Activated CD8-positive, alpha-beta T cell treated with anti-CD3 and anti-CD28 coated beads, Interleukin-2, amount 10 ng/mL, durations not matched to agents 7 days and 5 days (primary cell): ENCODE measurements at places on chromosomes 1 and 21.

DNA sequence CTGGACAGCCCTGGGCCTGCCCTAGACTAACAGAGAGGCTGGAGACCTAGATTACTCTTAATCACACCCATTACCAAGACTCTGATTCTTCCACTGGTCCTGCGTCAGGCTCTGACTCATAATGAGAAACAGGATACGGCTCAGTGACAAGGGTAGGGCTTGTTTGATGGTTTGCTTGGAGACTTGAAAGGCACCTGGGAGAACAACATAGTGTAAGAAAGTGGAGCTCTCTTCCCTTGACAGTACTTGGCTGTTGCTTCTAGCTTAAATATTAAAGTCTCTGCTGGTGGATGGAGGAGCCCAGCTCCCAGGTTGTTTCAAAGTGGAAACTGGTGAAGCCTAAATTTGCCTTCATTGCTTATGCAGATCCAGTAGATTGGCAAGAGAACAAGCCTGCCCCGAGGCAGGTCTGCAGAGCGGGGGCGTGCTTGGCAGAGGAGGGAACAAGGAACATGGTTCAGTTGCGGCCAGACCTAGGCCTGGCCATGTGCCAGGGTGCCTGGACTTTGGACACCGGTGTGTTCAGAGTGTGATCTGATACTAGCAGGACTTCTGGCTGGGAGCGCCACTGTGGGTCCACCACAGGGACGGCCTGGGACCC, 480.6 kb downstream of the CAMTA1 start:
- DNase-seq, result no peak

DNA sequence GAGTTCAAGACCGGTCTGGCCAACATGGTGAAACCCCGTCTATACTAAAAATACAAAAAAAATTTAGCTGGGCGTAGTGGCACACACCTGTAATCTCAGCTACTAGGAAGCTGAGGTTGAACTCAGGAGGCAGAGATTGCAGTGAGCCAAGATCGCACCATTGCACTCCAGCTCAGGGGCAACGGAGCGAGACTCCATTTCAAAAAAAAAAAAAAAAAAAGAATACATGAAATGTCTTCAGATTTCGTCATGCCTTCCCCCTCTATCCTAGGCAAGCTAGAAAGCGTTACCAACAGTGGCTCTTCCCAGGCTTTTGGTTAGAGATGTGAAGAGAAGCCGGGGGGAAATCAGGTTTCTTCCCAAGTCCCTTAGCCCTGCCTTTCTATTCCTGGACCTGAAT, 3.6 kb downstream of the TFF1 start:
- no peak for DNase-seq

GRCh38 chr1:230516889-230517288, 90.8 kb upstream of the PGBD5 start:
- no peak for DNase-seq

GRCh38 chr1:30166174-30166573, 557.2 kb downstream of the MATN1 start:
- DNase-seq, result no peak

- DNase-seq, result no peak
Measured at GRCh38 chr1:82154219-82154970, 353.7 kb downstream of the ADGRL2 start.

DNA sequence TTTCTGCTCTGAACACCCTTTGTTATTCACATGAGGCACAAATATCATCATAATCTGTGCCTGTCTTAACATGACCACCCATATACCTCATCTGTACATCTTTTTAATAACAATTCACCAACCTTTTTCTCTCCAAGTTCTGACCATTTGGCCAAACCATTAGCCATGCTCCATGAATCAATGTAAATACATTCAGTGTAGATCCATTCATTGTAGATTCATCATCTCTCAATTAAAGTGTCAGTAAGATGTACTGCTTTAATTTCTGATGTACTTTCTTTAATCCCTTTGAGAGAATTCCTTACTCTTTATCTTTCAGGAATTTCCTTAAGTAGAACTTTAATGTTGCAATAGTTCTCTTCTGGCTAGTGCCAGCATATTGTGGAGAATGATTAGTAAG, 126.2 kb upstream of the LRRC7 start:
- no peak for DNase-seq

- no peak for DNase-seq
Measured at GRCh38 chr1:211320980-211321379, 5.7 kb upstream of the TRAF5 start.

GRCh38 chr1:109641861-109642260, 14.0 kb upstream of the GSTM4 start:
- DNase-seq, result peak; percentile 18

DNA sequence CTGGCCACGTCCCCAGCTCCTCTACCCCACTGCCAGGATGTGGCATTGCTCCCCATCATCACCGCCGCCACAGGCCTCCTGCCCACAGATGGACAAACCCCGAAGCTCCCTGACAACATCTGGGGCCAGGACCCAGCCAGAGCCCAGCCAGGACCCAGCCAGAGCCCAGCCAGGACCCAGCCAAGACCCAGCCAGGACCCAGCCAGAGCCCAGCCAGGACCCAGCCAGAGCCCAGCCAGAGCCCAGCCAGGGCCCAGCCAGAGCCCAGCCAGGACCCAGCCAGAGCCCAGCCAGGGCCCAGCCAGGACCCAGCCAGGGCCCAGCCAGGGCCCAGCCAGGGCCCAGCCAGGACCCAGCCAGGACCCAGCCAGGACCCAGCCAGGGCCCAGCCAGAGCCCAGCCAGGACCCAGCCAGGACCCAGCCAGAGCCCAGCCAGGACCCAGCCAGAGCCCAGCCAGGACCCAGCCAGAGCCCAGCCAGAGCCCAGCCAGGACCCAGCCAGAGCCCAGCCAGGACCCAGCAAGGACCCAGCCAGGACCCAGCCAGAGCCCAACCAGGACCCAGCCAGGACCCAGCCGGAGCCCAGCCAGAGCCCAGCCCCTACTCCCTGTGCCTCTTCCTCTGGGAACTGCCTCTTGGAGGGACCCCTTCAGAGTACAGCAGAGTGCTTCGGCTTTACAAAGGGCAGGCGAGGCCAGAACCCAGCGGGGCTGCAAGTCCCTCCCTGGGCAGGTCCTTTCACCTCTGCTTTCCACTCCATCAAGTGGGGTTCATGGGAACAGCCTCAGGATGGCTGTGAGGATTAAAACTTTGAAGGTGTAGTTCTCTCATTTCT, 43.7 kb downstream of the DISP3 start:
- DNase-seq, result no peak

- DNase-seq, result no peak
Measured at GRCh38 chr1:22207511-22208267, 64.8 kb upstream of the WNT4 start.

DNA sequence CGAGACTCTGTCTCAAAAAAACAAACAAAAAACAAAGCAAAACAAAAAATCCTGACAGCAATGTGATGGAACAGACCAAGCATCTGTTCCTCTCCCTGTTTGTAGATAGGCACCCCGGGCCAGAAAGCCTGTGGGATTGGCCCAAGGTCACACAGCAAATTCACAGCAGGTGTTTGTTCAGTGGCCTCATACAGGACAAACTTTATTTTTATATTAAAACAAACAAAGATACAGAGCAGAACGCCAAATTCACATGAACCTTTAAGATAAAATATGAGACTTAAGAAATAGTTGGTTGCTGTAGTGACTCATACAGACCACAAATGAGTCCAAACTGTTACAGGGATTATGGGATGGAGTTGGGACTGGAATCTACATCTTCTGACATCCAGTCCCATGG, 2.3 kb upstream of the CELA2A start:
- no peak for DNase-seq
